ENCODE measurements at places on chromosomes 5 and 9.

GRCh38 chr9:120925535-120926396 is 830 bp downstream of the TRAF1 start:
- peak; percentile 97 for DNase-seq

DNA sequence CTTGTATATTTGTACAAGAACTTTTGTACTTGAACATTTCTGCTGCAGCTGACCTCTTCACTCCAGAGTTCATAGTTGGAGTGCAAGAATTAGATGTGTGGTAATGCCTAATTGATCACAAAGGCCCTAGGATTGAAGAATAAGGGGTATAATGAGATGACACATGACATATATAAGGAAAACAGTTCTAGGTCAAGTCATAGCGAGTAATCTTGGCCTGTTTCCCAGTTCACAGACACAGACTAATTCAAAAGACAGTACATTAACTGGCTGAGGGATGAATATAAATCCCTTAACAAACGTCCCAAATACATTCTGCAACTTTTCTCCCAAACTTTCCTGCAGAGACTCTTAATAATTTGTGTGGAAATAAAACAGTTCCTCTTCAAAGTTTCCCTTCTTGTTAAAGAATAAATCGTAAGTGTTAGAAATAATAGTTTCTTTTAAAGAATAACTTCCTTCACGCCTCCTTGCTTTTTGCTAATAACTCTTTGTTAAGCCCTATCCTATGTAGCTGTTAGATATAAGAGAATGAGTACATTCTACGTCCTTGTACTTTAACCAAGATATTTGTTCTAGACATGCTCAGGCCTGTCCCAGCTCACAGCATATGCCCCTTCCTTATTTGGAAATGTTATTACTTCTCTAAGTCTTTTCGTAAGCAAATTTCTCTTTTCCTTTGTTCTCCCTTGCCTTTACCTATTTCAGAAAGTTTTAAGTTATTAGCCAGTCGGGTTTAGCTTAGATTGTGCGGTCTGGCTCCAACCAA is 556.4 kb upstream of the CTNND2 start:
- DNase-seq: no peak

DNA sequence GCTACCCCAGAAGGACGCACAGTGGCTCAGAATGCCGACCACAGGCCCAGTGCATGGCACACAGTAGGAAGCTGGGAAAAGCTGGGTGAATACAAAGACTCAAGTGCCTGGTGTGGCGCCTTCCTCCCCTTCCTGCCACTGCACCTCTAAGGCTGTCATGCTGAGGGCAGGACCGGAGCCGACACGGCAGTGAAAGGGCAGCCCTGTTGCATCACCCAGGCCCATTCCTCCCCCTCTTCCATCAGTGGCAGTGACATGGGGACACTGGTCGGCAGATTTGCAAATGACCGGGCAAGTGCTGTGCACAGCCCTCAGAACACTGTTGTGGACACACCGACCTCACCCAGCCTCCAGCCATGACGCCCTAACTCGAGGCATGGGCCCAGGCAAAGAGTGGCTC is 84.0 kb downstream of the STK10 start:
- no peak for DNase-seq

DNA sequence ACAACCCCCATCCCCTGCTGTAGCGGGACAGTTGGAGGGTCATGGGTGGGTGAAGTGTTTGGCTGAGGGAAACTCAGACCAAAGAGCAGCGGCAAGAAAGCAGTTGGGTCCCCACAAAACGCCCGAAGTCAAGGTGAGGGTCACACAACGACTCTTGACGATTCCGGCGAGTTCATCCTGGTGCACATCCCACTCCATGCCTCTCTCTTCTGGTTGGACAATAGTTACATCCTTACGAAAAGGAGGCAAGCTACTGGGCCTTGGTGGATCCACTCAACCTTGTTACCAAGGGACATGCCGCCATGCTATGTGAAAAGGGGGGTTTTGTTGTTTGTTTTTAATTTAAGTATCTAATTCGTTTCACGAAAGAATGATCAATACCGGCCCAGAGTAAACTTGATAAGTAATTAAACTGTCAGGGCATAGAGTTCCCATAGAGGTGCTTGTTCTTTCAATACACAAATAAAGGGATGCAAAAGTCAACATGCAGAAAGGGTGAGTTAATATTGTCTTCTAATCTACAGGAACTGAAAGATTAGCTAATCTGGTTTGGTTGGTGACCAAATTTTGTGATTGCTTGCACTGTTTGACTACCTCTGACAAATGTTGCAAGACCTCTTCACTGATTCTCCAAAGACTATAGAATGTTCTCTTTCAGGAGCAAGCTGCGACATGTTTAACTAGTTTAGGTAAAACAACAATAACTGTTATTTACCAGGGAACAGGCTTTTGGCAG is 732 bp upstream of the SMIM15 start:
- peak; percentile 5 for DNase-seq

GRCh38 chr5:56409331-56410190 is 176.4 kb upstream of the ANKRD55 start:
- no peak for DNase-seq

DNA sequence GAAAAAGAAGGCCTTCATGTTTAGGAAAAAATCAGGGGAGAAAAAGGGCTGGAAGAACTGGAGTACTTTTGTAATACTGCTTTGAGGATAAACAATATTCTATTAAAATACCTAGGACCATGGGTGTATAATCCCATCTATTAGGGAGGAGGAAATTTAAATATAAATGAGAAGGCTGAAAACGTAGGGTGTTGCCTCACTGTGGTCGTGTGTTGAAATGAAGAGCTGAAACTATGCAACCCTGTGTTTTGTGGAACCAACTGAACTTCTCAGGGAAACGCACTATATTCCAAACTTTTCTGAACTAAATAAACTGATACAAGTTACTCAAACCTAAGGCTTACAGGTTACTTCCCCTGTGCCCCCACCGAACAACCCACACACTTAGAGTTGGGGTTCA is 4.5 kb upstream of the CNTLN start:
- no peak for DNase-seq

DNA sequence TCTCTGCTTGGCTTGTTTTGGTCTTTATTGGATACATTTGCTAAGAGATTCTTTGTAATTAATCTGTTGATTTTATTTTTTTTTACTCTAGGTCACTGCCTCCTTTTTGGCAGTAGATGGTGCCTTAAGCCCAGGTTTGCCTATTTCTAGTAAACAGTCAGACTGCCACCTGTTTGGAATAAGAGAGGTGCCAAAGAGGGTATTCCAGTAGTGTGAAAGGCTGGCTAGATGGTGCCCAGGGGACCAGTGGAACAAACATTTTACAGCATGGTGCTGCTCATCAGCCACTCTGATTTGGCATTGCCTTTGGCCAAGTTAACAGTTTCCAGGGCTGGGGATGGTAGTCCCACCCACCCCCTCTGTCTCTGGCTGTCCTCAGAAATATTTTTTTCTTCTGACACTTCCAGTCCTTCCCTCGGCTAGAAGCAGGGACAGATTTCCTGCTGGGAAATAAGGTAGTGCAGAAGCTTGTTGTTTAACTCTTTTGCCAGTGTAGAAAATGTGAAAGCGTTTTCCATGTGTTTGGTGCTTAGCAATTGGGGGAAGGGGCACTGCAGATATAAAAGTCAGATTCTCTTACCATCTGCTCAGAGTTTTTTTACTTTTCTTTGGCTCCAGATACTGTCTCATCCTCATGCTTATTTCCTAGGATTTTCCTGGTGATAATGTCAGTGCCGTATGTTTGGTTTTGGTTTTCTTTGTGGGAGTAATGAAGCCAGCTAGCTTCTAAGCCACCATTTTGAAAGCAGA is 36.6 kb upstream of the FBXL7 start:
- DNase-seq: no peak

GRCh38 chr9:68515326-68516017 is 25.2 kb downstream of the TMEM252 start:
- no peak for DNase-seq

GRCh38 chr9:129237164-129237611 is 59.1 kb upstream of the IER5L start:
- DNase-seq: peak; percentile 83

DNA sequence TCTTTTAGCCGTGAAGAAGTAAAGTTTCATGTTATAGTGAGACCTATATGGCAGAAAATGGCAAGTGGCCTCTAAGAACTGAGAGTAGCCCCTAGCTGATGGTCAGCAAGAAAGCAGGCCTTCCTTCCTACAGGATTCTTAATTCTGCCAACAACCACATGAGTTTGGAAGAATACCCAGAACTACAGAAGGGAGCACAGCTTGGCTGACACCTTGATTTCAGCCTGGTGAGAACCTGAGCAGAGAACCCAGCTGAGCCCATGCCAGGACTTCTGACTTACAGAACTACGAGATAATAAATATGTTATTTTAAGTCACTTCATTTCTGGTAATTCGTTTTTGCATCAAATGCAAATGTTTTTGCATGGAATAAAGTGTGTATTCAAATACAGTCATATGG is 5.9 kb upstream of the FBXL17 start:
- no peak for DNase-seq

DNA sequence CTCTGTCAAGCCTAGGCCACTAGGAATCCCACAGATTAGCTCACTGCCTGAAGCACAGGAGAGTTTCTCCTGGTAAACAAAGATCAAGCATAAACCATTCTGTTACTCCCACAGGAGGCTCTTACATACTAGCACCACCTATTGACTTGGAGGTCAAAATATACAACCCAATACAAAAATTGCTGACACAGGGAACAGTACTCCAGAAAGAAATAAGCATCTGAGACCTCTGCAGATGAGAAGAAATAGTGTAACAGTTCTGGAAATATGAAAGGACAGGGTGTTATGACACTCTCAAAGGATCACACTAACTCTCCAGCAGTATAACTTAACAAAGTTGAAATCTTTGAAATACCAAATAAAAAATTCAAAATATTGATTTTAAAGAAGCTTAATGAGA is 269.6 kb upstream of the ARRDC3 start:
- no peak for DNase-seq

- no peak for DNase-seq
Observed at GRCh38 chr5:59661311-59661710, 232.2 kb downstream of the PDE4D start.

GRCh38 chr5:110853267-110853666 is 114.5 kb downstream of the SLC25A46 start:
- DNase-seq: no peak

DNA sequence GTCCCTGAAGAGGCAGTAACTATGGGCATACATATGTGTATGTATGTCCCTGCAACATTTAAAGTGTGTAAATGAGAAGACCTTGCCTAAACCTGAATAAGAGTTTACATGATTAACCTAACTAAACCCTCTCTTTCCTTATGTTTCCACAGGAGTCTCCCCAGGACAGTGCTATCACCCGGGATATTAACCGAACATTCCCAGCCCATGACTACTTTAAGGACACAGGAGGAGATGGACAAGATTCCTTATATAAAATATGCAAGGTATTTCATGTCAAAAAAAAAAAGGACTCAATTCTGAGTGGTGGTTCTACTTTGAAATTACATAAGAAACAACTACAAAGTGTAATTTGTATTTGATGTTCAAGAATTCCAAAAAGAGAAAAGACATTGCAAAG is 31.7 kb downstream of the GPR21 start:
- no peak for DNase-seq

DNA sequence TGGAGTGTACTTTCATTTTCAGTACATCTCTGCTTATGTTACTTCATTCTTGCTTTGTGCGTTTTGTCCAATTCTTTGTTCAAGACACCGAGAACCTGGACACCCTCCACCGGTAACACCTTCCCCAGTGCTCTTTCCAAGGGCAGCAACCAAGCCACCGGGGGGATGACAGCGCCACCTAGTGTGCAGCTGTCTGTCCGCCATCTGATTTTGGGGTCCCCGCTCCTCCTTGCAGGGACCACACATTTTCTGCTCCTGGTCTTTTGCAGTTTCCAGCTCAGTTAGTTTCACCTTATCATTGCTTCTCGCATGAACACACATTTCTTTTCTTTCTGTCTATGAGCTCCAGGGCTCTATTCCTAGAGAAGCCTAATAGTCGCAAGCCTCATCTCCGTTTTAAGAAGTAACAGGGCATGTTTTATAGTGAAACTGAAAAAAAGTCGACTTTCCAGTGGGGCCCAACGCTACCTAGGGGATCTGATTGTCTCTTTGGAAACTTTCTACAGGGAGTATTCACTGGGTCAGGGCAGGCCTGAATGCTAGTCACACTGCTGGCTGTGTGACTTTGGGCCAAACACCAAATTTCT is 152.1 kb downstream of the FSTL4 start:
- DNase-seq: peak; percentile 72

DNA sequence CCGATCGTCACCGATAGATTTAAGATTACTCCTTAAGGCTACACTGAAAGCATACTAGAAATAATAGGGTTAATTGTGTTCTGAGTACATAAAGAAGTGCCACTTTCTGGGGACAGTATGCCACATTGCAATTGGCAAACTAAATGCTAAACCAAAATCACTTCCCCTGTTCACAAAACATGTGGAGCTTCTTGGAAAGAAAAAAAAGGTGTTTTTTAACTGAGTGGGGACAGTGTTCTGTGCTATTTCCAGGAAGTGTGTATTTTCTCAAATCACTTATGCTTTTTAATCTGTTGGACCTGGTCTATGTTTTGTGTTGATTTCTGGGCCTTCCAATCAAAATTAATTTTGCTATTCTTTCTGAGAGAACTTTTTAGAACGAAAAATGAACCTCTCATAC is 149.3 kb upstream of the MPDZ start:
- no peak for DNase-seq

GRCh38 chr5:95414451-95414850 is 23.3 kb downstream of the FAM81B start:
- no peak for DNase-seq

GRCh38 chr9:13716090-13716489 is 436.6 kb upstream of the MPDZ start:
- no peak for DNase-seq

DNA sequence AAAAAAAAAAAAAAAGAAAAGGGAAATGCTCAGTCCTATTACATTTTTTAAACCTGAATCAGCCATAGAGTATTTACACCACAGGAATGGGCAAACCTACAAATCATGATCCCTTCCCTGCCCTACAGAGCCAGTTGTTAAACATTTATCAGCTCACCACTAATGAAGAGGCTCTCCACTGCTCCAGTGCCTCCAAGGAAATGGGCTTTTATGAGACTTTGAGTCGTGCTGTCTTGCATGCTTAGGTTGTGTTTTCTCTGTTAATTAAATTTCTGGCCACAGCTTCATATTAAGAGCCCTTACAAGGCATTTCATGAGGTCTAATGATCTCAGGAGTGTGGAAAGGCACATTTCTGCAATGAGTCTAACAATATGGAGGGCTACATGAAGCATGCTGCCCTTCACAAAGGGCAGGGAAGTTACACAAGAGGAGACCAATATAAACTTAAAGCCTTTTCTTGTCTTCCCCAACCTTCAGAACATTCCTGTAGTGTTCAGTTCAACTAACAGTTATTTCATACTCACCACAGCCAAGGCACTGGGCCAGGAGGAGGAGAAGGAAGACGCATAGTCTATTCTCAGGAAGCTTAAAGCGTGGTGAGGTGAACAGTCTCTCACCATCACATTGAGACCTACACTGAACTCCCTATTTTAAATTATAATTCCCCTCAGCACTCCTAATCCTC is 140.1 kb upstream of the ABCA1 start:
- DNase-seq: no peak

DNA sequence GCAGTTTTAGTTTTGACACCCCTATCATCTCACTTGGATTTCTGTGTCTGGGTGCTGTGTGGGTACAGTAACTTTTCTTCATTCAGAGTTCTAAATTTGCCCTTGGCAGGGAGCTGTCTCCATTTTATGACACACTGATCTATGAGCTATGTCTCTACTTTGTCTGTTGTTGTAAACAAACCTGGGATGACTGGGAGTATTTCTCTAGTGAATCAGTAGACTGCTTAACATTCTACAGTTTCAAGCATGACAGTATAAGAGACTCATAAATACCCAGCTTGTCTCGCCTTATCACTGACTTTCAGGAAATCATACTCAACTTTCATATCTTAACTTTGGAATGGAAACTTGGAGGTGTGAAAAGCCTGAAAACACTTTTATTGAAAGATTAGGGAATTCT is 212.1 kb upstream of the NUDT12 start:
- DNase-seq: no peak
